ENCODE measurements at places on chromosomes 13 and 19. TPM values are rescaled to one million over a fixed set of nuclear protein-coding genes. Genes with fewer than 3 reads are reported as not detected.

NLRP5 gene
- total RNA-seq, result not detected

ONECUT3 gene
- not detected for total RNA-seq

KIR2DL3 gene
- not detected for total RNA-seq

GRCh38 chr19:53541971-53542370 is 4.0 kb downstream of the ZNF331 start:
- no peak for DNase-seq

DNA sequence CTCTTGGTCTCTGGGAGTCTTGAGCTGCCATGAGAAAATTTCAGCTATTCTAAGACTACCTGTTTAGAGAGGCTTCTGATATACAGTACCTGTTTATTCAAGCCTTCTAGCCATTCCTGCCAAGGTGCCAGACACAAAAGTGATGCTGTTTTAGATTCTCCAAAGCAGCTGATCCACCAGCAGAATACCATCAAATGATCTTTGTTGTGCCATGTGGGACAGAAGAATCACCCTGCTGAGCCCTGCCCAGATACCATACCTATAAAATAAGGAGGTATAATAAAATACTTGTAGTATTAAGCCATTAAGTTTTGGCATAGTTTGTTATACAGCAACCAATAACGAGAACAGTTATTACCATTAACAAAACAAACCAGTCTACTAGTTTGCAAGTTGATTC is 14.1 kb upstream of the SOX21 start:
- no peak for DNase-seq

GRCh38 chr19:6038634-6039405 is 60.9 kb upstream of the RANBP3 start:
- DNase-seq, result no peak

GRCh38 chr19:13959962-13960862 is 7.9 kb downstream of the DCAF15 start:
- no peak for DNase-seq
